ENCODE measurements at places on chromosomes 16 and 17. TPM values are rescaled to one million over a fixed set of nuclear protein-coding genes. Genes with fewer than 3 reads are reported as not detected.

DNA sequence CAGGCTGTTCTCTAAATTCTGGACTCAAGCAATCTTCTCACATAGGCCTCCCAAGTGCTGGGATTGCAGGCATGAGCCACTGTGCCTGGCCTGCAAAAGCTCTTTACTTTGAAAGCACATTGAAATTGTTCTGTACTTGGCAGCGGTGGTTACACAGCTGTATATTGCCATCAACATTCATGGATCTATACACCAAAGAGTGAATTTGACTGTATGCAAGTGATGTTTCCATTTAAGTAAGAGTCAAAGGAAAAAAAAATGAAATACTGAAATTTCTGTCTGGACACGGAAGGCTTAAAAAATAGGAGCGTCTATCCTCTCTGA is 450.6 kb upstream of the PSMD7 start:
- DNase-seq = no peak

- DNase-seq = peak; percentile 89
Measured at GRCh38 chr16:89498839-89499238, 8.5 kb upstream of the ANKRD11 start.

DNA sequence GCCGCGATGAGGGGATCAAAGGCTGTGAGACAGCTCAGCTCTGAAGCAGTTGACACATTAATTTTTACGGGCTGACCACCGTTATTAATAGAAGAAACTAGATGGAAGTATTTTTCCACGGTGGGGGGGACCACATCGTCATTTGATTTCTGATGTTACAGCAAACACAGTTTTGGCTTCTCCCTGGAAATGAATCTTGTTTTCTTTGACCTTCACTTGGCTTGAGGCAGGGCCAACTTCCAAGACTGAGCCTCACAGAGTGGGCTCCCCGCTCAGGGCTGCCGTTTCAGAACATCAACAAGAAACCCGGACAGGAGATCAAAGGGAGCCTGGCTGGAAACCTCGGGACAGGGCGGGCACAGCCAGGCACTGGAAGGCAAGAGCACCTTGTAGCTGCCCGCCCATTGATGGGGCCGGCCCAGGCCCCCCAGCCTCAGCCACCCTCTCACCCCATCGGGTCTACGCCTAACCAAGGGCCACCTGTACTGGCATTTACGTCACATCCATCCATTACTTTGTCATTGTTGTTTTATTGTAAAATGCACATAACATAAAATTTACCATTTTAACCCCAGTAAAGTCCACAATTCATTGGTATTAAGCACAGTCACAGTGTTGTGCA is 124.6 kb downstream of the C16orf95 start:
- no peak for DNase-seq

- no peak for DNase-seq
Measured at GRCh38 chr17:4854111-4854681, 21.1 kb downstream of the MINK1 start.

DNA sequence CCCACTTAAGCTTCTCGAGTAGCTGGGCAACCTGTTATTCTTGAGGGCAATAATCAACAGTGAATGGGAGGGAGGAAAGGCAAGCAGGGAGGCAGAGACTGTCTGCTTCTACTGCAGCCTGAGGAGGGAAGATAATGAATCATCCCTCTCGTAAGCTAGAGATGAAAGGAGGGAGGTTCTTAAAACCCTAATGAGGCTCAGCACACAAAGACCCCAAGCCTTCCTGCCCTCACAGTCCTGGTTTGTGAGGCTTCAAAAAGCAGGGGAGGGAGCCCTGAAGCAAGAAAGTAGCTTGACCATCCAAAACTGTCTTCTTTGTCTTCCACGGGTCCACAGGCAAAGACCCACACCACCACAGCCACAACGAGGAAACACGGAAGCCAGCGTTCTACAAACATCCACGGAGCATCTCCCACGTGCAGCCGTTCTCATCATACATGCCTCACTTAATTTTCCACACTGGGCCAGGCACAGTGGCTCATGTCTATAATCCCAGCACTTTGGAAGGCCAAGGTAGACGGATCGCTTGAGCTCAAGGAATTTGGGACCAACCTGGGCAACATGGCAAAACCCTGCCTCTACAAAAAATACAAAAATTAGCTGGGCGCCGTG is 1.8 kb downstream of the PIK3R5 start:
- DNase-seq = no peak

The RMI2 gene
- 23.2 TPM for total RNA-seq

DNA sequence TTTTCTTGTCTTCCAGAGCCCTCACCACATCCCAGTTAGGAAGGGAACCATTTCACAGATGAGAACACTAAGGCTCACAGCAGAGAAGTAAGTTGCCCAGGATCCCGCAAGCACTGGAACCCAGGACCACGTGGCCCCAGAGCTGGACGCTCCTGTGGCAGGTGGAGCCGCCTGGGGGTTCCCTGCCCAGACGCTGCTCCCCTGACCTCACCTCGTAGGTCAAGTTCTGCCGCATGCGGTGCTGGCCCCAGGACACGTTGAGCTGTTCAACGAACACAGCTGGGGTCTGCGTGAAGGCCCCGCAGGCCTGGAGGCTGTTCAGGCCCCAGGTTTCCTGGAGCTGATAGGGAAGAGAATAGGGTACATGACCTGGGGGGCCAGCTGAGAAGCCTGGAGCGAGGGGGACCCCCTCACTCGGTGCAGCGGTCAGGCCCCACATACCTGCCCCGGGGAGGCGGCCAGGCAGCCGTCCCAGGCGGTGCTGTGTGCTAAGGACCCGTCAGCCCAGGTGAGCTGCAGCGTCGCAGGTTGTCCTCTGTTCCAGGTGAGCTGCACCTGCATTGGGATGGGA is 54.1 kb downstream of the RMI2 start:
- no peak for DNase-seq

The MRPL10 gene
- total RNA-seq = 72.6 TPM

DNA sequence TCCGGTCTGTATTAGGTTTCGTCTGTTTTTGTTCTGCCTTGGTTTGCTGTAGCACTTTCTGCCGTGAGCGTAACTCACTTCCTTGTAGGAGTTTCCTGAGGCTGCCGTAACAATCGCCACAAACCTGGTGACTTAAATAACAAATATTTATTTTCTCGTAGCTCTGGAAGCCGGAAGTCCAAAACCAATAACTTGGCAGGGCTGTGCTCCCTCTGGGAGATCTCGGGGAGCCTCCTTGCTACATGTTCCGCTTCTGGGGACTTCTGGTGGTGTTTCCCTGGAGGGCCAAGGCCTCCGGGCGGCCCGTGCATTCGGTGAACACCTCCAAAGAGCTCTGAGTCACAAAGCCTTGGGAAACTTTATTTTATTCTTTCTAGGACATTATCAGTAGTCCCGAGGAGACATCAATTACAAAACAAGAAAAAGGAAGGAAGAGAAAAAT is 6.8 kb upstream of the WDR45B start:
- no peak for DNase-seq

The PITPNM3 gene
- 0.05 TPM for total RNA-seq

DNA sequence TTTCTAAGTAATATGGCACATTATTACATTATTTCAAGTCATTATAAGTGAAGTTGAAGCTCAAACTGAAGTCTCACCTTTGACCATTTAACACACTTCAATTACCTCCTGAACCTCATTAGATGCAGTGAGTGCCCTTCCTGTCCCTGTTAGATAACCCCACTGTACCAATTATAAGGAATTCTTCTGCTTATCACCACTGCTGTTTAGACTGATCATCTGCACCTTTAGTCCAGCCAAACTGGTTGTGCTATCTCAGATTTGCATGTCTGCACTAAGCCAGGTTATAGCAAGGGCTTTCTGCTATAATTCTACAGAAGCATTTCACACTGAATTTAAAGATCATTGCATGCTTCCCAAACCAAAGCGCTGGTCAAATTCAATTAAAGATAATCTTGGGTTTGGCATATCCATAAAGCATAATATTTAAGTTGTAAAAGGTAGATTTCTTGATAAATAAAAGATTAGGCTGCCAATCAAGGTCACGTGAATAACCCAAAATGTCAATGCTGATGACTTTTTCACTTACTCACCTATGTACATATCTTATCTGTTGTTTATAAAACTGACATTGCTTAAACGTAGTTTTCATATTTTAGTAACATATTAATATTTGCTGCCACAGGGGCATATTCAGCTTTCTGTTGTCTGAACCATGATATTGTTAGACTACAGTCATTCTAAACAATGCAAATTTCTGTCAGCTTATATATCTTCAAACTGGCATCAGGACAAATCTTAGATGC is 11.9 kb downstream of the ITFG1 start:
- DNase-seq = no peak

- no peak for DNase-seq
Measured at GRCh38 chr16:1090620-1091587, 5.1 kb downstream of the C1QTNF8 start.

DNA sequence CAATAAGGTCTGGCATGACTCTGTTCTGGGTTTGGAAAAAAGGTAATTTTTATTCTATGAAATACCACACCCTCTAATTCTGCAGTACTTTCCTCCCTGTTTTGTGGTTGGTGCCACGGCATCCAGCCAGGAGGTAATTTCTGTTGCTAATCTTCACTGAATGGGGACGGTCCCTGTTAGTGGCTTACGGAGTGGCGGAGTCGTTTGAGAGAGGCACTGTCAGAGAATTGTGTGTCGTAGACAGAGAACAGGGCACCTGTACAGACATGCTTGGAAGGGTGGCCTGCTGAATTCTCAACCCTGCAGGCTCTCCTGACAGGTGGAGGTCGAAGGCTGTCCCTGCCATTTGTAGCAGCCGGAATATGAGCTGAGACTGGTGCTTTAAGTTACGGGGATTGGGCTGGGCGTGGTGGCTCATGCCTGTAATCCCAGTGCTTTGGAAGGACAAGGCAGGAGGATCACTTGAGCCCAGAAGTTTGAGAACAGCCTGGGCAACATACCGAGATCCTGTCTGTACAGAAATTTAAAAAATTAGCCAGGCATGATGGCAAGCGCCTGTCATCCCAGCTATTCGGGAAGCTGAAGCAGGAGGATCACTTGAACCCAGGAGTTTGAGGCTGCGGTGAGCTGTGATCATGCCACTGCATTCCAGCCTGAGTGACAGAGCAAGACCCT is 33.2 kb downstream of the EEF2K start:
- no peak for DNase-seq

DNA sequence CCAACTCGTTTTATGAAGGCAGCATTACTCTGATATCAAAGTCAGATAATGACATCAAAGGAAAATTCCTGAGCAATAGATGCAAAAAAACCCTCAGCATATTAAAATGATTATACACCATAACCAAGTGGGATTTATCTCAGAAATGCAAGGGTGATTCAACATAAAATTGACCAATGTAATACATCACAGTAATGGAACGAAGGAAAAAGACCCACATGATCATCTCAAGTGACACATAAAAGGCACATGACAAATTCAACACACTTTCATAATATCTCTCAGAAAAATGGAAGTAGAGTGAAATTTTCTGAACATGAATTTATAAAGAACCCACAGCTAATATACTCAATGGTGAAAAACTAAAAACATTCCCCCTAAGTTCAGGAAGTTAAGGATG is 118.8 kb downstream of the ITFG1 start:
- DNase-seq = no peak

The SLC5A10 gene
- 0.11 TPM for total RNA-seq

The NCOR1 gene
- 52.5 TPM for total RNA-seq

DNA sequence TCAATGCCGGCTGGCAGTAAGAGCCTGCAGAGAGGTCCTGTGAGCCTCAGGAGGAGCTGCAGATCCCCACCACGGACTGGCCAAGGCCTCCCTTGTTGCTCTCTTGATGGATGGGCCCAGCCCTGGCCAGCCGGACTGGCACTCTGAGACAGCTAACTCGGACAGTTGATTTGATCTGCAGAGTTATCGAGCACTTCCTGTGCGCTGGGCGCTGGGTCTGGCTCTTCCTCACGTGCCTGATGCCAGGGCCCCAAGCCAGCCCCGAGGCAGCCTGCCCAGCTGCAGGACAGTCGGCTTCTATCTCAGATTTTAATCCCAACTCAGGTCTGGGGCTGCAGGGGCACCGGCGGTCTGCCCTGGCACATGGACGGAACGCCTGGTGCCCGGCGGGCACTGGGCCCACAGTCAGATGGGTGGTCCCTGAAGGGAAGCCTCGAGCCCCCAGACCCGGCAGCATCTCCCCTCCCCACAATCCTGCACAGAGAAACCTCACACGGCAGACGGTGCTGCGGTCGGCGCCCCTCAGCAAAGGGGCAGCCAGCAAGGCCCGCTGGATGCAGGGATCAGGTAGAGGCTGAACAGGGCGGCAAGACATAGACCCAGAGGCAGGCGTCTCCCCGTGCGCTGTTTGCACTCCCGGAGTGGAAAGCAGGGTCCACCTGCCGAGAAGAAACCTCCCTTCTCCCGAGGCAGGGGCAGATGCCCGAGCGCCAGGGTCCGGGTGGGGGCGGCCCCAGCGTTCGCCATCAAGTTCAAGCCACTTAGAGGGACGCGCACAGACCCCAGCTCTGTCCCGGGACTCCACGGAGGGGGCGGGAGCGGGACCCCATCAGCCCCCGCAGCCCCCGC is 34.0 kb downstream of the TIMM22 start:
- DNase-seq = no peak

GRCh38 chr17:55961386-55961785 is 191.9 kb upstream of the ANKFN1 start:
- DNase-seq = no peak

Data from SK-MEL-5 (cell line).